ENCODE measurements at places on chromosomes 11 and 22.

- DNase-seq: no peak
Observed at GRCh38 chr11:33847251-33847650, 44.6 kb downstream of the LMO2 start.

- no peak for DNase-seq
Observed at GRCh38 chr22:43543522-43544288, 131.9 kb downstream of the MPPED1 start.

GRCh38 chr11:131800452-131800851, 430.0 kb downstream of the NTM start:
- no peak for DNase-seq

- DNase-seq: no peak
Observed at GRCh38 chr11:71364176-71364671, 84.0 kb downstream of the DHCR7 start.

GRCh38 chr11:119827113-119827512, 98.1 kb upstream of the NECTIN1 start:
- no peak for DNase-seq

GRCh38 chr11:86869966-86870570, 69.7 kb downstream of the PRSS23 start:
- DNase-seq: peak; percentile 88

DNA sequence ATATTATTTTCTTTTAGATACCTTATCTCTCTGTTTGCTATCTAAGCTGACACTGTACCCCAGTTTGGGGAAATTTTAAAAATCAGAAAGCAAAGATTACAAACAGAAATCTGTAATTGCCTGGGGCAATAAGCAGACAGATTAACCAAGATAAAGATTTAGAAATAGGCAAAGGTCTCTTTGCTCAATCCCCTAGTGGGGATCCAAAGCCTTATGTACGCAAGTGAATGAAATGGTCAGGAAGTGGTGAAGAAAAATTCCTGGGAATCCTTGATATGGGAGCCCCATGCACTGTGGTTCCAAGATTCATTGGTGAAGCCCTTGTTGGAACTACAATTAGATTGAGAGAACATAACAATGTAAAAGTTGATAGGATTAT, 139.5 kb upstream of the GUCY1A2 start:
- DNase-seq: no peak

GRCh38 chr22:23652286-23652685, 20.2 kb upstream of the DRICH1 start:
- DNase-seq: no peak

DNA sequence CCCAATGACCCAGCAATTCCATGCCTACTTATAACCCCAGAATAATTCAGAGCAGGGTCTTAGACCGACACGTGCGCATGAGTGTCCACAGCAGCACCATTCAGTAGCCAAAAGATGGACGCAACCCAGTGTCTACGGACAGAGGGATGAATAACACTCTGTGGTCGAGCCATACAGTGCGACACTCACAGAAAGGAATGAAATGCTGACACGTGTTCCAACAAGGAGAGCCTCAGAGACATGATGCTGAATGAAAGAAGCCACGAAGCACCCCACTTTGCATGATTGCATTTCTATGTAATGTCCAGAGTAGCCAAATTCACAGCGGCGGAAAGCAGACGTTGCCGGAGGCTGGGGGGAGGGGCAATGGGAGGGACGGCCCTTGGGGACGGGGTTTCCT, 134.4 kb downstream of the CTTN start:
- no peak for DNase-seq

DNA sequence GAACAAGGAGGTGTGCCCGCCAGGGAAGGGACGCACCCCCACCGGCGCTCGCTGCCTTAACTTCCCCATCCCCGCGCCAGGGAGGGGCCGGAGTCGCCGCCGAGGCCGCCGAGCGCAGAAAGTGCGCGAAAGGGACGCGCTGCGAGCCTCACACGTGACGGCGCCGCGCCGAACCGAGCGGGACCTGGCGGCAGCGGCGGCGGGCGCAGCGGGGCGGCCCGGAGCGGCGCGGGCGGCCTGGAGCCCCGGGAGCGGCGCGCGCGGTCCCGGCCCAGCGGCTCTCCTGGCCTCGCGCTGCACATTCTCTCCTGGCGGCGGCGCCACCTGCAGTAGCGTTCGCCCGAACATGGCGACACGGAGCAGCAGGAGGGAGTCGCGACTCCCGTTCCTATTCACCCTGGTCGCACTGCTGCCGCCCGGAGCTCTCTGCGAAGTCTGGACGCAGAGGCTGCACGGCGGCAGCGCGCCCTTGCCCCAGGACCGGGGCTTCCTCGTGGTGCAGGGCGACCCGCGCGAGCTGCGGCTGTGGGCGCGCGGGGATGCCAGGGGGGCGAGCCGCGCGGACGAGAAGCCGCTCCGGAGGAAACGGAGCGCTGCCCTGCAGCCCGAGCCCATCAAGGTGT, at the start of gene SORL1:
Gene SORL1 (plus strand): TSS at position 329 of the 623 bp plus-strand sequence. CDS start 18 bp downstream, at position 347.
- DNase-seq: peak; percentile 83

- DNase-seq: no peak
Observed at GRCh38 chr22:29512031-29512430, 32.0 kb downstream of the NEFH start.

DNA sequence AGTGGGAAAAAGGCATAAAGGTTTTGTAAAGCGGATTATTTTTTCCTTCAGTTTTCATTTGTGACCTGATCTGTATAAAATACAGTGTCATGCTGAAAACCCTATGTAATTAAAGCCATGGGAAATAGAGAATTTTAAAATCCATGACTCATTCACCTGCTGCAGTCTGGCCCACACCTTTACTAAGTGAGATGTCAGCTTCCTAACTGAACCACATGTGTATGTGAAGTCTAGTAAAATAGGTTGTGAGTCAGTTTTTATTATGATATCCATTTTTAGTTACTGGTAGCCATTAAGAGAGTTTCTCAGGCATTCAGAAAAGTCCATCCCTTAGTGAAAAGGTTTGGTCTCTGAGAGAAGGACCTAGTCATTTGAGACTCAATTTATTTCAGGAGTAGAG, 60.9 kb downstream of the TRIM44 start:
- DNase-seq: no peak

GRCh38 chr11:26023057-26023456, 308.9 kb upstream of the ANO3 start:
- no peak for DNase-seq

DNA sequence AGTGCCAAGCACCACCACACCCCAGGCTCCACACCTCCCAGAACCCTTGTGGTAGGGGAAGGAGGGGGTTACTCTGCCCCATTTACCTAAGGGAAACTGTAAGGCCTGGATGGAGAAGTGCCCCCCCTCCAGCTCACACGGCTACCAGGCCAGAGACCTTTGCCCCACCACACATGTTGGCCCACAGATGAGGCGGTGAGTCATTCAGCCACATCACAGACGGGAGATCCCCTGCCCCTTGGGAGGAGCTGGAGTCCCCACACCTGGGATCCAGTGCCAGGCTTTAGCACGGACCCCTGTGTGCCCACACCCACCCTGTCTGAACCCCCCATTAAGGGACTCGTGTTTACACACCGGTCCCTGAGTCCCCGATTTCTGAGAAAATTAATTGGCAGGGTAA, 24.9 kb downstream of the CDKN1C start:
- DNase-seq: peak; percentile 18

- peak; percentile 55 for DNase-seq
Observed at GRCh38 chr11:43360361-43361032, 1.8 kb downstream of the TTC17 start.

- DNase-seq: no peak
Observed at GRCh38 chr11:125168918-125169456, 4.4 kb downstream of the PKNOX2 start.

- no peak for DNase-seq
Observed at GRCh38 chr22:29382580-29383302, 5.6 kb downstream of the AP1B1 start.

- no peak for DNase-seq
Observed at GRCh38 chr11:41446107-41446506, 13.3 kb downstream of the LRRC4C start.

DNA sequence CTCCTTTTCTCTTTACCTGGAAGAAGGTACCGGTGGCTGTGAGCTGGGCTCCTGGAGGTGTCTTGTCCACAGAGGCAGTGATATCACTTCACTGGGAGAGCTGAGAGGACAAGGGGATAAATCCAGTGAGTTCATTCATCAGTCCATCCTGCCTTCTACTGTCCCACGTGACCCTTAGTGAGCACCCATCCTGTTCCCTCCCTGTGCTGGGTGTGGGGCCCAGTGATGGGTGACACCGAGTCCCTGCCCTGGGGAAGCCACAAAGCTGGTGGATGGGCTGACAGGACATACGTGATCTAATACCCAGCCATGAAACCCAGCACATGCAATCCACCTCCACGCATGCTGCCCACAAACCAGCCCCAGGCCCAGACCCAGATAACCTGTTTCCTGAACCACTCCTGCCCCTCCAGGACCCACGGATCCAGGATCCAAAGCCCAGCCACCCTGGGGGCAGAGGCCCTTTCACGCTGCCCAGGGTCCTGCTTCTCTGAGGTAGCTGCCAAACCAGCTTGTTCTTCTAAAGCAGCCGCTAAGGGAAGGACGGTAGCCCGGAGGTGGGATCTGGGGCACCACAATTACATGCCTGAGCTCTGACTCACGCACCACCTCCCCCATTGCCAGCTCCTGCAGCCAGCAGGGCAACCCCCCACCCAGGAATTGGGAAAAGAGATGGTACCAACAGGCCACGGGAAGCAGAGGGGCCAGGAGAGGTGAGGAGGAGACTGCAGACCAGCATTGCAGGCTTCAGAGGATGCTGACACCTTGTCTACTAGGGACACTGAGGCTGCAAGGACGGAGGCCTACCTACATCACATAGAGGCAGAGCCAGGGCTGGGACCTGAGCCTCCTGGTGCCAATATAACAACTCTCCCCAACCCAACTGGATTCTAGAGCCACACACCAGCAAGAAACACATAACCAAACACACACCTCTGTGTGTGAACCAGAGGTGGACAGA, 35.2 kb downstream of the GDPD5 start:
- peak; percentile 27 for DNase-seq

DNA sequence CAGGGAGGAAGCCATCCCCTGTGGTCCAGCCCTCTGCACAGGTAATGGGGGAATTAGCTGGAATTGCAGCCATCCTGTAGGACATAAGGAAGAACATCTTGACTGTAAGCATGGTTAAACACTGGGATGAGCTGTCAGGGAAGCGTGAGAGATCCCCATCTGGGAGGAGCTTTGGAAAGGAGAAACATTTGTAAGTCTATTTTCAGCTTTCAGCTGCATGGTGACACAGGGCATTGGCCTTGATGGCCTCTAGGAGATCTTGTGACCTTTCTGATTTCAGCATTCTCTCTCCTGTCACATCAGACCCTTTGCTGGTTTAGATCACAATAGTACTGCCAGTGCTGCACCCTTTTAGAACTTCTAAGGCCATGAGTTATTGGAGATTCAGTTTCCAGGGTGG, 47.1 kb downstream of the BCR start:
- DNase-seq: no peak

DNA sequence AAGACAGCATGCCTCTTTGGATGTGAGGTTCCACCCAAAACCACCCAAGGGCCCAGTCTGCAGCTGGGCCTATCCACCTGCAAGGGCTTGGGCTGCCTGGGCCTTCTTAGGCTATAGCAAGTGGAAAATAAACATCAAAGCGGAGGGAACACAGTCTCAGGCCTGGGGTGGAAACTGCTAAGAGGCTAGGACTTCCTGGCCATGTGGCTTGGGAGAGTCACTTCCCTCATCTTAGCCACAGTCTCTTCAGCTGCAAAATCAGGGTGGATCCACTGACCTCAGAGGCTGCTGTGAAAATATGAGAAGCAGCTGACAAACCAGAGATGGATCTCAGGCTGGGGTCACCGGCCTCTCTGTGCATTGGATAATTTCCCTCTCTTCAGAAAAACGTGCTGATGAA, 30.6 kb upstream of the TFIP11 start:
- DNase-seq: no peak

DNA sequence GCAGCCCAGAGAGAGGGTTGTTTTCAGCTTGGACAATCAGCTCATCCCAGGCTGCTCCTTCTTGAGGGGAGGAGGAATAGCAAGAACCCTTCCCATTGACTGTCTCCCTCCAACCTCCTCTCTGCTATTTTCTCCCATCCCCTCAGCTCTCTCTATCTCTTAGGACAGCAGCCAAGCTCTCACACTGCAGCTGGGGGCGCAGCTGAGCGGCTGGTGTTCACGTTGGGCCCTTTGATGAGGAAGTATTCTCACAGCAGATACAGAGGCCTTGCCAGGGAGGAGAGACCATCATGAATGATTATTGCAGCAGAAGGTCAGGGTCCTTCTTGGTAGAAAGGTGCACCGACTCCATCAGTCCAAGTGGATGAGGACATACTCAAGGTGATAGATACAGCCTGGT, 26.5 kb upstream of the CADM1 start:
- no peak for DNase-seq

DNA sequence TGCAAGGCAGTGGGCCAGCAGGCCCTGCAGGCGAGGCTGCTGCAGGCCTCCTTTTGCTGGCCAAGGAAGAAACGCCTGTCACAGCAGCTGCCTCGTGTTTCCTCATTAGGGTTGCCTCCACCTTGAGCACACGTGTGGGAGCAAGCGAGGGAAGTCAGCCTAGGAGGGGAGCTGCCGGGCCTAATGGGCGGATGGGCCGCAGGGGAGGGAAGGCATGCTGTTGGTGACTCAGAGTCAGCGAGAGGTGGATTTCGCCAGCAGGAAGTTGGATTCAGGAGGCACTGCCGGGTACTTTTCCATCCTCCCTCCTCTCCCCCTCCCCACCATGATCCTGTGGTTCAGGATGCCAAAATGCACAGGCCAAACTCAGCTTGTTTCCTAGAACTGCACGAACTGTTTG, 498.7 kb downstream of the METTL15 start:
- peak; percentile 21 for DNase-seq

- DNase-seq: no peak
Observed at GRCh38 chr11:60862171-60862570, 5.2 kb upstream of the ZP1 start.

DNA sequence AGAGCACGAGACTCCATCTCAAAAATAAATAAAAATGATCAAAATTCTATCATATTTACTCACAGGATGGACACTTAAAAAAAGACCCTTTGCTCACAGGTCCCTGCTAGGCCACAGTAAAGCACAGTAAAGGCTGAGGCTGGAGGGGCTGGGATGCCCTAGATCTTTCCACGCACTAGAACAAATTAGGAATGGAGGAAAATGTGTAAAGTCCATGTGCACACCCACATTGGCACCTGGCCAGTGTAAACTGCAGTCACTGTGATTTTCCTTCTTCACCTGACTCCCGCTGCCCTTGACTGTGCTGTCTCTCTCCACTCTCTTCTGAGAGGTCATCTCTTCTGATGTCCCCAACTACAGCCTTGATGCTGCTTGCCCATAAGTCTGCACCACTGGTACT, 195.5 kb downstream of the EFCAB6 start:
- no peak for DNase-seq

DNA sequence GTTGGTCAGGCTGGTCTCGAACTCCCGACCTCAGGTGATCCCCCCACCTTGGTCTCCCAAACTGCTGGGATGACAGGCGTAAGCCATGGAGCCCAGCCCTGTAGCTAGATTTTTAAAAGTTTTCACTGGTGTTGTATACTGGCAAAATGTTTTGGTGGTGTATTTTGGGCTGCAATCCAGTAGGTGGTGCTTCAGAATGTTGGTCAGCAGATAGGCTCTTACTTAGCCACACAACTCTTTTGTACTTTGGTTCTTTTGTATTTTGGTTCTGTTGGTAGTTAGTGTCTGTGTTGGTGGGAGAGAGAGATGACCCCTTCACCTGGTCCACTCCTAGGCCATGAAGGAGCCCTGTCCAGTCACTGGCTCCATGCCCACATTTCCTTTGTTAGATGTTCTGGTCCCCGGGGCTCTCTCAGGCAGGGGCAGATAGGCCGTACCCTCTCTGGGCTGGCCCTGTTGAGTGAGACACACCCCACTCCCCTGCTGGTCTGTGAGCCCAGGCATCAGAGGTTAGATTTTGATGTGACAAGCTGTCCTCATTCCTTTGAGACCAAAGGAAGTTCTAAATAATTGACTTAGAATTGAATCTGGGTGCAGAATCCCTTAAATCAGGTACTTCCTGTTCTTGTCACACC, 123.8 kb downstream of the DDX10 start:
- DNase-seq: peak; percentile 34

Data from adipocyte (in vitro differentiated cells).